ENCODE measurements at places on chromosomes 6 and 20. TPM values are rescaled to one million over a fixed set of nuclear protein-coding genes. Genes with fewer than 3 reads are reported as not detected.

The DLGAP4 gene
- 78.4 TPM for total RNA-seq

DNA sequence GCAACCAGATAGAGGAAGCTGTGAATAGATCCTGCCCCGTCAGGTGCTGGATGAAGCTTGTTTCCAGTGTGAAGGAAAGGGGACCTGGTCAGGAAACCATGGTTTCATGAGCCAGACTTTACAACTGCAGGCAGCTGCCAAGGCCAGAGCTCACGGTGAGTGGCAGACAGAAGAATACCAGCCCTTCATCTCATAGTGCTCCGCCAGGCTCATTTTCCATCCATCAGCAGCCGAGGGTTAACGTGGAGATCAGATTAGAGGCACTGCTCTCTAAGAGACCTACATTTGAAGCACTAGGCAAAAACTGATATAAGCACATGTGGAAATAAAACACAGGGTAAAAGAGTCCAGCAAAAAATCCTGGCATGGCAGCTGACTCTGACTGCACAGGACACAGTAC is 172.4 kb downstream of the CD24 start:
- no peak for DNase-seq

- no peak for DNase-seq
Observed at GRCh38 chr6:157795841-157796240, 27.2 kb upstream of the SNX9 start.

GRCh38 chr6:35681298-35681697 is 7.4 kb downstream of the FKBP5 start:
- no peak for DNase-seq

Data from mucosa of gallbladder (tissue), 1 donor.